ENCODE measurements at places on chromosomes 16 and 17. TPM values are rescaled to one million over a fixed set of nuclear protein-coding genes. Genes with fewer than 3 reads are reported as not detected.

DNA sequence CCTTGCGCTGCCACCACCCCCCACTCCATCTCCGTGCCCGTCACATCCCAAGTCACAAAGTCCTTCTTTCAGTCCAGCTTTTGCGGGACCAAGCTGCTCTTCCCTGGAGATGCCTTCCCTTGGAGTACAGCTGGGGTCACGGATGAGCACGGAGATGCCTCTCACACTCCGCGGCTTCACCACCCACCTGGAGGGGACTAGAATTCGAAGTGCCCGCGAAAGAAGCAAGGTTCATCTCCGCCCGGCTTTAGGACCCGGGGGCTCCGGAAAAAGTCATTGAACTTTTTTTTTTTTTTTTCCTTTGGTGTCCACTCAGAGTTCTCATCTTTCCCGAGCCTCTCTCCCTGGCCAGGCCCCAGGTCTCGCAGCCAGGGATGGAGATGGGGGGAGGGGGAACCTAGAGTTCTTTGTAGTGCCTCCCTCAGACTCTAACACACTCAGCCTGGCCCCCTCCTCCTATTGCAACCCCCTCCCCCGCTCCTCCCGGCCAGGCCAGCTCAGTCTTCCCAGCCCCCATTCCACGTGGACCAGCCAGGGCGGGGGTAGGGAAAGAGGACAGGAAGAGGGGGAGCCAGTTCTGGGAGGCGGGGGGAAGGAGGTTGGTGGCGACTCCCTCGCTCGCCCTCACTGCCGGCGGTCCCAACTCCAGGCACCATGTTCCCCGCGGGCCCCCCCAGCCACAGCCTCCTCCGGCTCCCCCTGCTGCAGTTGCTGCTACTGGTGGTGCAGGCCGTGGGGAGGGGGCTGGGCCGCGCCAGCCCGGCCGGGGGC, at the start of gene FKBP10:
FKBP10 (plus strand) TSS at position 624 of the 771 bp plus-strand sequence; CDS start at position 655, 31 bp downstream.
- DNase-seq = no peak
- H3K27ac ChIP-seq = peak within 1 kb of the TSS; percentile 84
- peaks cover 10% of the 10 kb centered on the region for H3K36me3 ChIP-seq
- H3K4me1 ChIP-seq = peaks cover 21% of the 10 kb centered on the region
- no peaks in the 10 kb centered on the region for H3K27me3 ChIP-seq

DNA sequence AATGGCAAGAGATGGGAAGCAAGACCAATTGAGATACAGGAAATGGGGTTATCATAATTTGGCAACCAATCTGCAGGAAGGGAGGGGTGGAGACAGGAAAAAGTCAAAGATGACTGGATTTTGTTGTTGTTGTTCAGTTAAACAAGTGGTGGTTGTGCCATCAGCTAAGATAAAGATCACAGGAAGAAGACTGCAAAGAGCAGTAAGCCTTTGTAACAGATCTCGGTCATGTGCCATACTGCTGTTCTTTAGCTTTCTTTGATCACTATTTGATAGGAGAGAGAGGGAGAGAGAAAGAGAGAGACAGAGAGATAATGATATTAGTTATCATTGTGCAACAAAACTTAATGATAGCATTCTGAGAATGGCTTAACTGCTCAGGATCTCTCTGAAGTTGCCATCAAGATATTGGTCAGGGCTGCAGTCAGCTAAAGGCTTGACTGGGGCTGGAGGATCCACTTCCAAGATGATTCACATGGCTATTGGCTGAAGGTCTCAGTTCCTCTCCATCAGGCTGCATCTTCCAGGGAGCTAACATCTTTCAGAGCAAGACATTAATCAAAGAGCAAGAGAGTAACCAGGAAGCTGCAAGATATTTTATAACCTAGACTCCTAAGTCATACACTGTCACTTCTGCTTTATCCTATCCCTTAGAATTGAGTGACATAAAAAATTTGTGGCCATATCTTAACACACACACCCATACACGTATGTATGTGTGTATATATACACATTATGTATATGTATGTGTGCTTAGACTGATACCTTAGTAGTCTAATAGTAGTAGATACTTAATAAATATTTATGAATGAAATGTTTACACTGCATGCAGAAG, 405.0 kb downstream of the SHISA9 start:
- no peak overlapping the region for H3K4me3 ChIP-seq
- H3K4me1 ChIP-seq = no peaks in the 10 kb centered on the region
- H3K27ac ChIP-seq = no peak overlapping the region
- DNase-seq = no peak
- H3K27me3 ChIP-seq = no peaks in the 10 kb centered on the region
- no peaks in the 10 kb centered on the region for H3K36me3 ChIP-seq

The SLC35G6 gene
- not detected for total RNA-seq

The ASPA gene
- 1.7 TPM for total RNA-seq

- no peaks in the 10 kb centered on the region for H3K36me3 ChIP-seq
- peaks cover 47% of the 10 kb centered on the region for H3K4me1 ChIP-seq
- no peak for DNase-seq
- H3K27me3 ChIP-seq = no peaks in the 10 kb centered on the region
- H3K27ac ChIP-seq = peak overlapping the region; percentile 99
- H3K4me3 ChIP-seq = peak overlapping the region; percentile 75
Measured at GRCh38 chr16:89491238-89491869, 993 bp upstream of the ANKRD11 start.

The SNX20 gene
- 5.0 TPM for total RNA-seq

GRCh38 chr17:80032614-80033171, 3.0 kb downstream of the TBC1D16 start:
- DNase-seq = no peak
- no peak overlapping the region for H3K4me3 ChIP-seq
- H3K27me3 ChIP-seq = no peaks in the 10 kb centered on the region
- H3K36me3 ChIP-seq = no peaks in the 10 kb centered on the region
- peaks cover 65% of the 10 kb centered on the region for H3K4me1 ChIP-seq

The GPR139 gene
- total RNA-seq = not detected

DNA sequence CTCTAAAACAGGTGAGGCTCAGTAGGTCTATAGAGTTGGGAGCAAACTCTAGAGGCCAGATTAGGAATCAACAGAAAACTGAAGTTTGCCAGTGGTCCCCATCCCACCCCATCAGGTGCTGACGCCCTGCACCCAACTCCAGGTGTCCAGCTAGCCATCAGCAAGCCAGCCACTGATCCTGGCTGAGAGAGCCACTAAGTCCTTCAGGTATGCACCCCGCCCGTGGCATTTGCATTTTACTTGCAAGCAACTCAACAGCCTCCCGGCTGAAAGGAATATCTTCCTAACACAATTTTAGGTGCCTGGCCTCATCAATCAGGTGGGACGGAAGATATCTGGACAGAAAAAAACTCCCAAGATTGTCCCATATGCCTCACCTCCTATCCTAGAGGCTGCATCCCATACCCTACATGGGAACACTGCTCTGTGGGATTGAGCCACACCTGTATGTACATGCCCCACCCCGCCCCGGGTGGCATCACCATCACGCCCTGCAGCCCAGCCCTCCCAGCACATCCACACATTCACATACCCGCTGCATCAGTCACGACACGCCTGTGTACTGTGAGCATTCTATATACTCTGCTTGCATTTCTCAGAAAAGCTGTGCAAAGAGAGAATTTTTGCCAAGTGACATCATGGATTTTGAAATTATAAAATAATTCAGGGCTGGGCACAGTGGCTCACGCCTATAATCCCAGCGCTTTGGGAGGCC, 8.3 kb downstream of the OTOP3 start:
- H3K27ac ChIP-seq = no peak overlapping the region
- no peak overlapping the region for H3K4me3 ChIP-seq
- H3K36me3 ChIP-seq = no peaks in the 10 kb centered on the region

The CCDC78 gene
- total RNA-seq = 0.80 TPM

The LLGL2 gene
- 6.1 TPM for total RNA-seq

The TMEM204 gene
- 57.7 TPM for total RNA-seq

The PRAC1 gene
- total RNA-seq = not detected

DNA sequence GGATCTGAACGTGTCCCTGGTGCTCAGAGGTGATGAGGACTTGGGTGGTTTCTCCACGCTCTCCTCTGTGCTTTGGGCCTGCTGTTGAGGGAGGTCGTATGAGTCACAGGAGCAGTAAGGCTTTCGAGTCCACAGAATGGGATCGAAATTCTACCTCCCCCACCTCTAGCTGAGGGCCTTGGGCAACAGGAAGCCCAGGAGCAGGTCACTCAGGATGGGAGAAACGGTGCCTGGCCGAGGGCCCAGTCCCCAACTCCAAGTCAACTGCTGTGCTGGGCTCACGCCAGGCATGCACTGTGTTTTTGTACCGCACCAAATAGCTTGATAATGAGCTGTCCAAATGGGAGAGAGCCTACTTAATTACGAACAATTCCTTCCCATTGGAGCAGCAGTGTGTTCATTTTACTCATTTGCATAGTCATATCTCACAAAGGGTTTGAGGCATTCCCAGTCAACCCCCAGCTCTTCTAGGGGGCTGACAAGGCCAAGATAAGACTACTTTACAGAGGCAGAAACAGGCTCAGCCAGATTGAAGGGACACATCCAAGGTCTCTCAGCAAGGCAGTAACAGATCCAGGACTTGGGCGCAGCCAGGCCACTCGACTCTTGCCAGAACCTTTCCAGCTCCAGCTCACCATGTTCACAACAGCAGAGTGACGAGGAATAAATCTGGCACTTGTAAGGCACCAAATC, 53.6 kb downstream of the WNT3 start:
- H3K4me3 ChIP-seq = no peak overlapping the region
- no peaks in the 10 kb centered on the region for H3K36me3 ChIP-seq
- DNase-seq = no peak
- H3K27me3 ChIP-seq = peaks cover 5% of the 10 kb centered on the region

The TNFSF13 gene
- total RNA-seq = 13.4 TPM

The LGALS9 gene
- 17.0 TPM for total RNA-seq

- H3K27me3 ChIP-seq = no peaks in the 10 kb centered on the region
- H3K36me3 ChIP-seq = no peaks in the 10 kb centered on the region
- no peak overlapping the region for H3K4me3 ChIP-seq
- DNase-seq = no peak
Measured at GRCh38 chr17:3583456-3583855, 25.8 kb downstream of the TRPV1 start.

All from esophagus muscularis mucosa (tissue), 4 donors.